ENCODE measurements at places on chromosomes 3 and 15.

DNA sequence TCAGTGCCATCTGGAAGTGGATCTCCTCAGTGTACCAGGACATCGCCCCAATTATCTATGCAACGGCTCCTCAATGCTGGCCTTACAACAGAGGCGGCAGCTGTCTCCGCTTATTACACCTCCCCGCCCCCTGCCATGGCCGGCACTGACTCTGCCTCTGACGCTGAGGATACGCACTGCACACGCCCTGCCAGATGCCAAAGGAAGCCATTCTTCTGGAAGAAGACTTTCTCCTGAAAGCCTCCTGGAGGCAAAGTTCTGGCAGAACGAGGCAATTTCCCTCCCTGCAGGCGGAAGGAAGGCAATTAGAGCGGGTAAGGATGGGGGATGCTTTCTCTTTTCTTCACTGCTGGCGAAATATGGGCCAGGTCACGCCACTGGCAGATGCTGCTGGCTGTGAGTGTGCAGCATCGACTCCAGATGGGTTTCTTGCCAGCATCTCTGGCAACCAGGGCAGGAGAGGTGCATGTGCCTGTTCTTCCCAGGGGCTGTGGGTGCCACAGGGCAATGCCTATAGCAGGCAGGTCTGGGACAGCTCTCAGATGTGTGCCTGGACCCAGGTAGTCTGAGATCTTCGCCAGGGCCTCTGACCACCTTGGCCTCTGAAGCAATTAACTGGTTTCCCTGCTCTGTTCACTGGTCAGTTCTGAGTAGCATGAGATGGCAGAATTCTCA is 62.2 kb upstream of the MRPS22 start:
- no peak for DNase-seq

GRCh38 chr15:28129231-28129848 is 30.2 kb upstream of the OCA2 start:
- DNase-seq, result no peak

GRCh38 chr3:191328962-191329653 is at the start of gene CCDC50:
TSS of gene CCDC50 (plus strand) at chr3:191329394. CDS start at chr3:191329675, 281 bp downstream.
- DNase-seq, result peak; percentile 61

GRCh38 chr3:72452745-72453144 is 395.5 kb downstream of the SHQ1 start:
- DNase-seq, result no peak

- no peak for DNase-seq
Observed at GRCh38 chr15:31217067-31217466, 109.6 kb upstream of the KLF13 start.

DNA sequence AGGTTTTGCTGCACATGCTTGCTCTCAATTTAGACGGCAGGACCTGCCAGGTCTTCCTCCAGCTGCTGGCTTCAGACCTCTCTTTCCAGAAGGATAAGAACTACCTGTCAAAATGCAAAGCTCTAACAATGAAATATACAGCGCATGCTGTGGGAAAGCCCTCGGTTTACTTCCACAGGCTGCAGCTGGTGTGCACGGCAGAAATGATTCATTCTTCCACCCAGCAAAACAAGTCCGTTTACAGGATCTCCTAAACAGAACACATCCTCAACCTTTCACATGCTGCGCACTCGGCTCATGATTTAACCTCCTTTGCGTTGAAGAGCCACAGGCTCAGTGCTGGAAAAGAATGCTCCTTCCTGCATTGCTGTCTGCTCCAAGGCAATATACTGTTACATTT is 92.4 kb upstream of the WNT5A start:
- no peak for DNase-seq

- peak; percentile 36 for DNase-seq
Observed at GRCh38 chr3:136752422-136753325, 496 bp upstream of the STAG1 start.

- DNase-seq, result no peak
Observed at GRCh38 chr3:167854846-167855245, 119.3 kb downstream of the SERPINI1 start.

GRCh38 chr3:4687167-4687566 is 194.0 kb downstream of the ITPR1 start:
- DNase-seq, result no peak

DNA sequence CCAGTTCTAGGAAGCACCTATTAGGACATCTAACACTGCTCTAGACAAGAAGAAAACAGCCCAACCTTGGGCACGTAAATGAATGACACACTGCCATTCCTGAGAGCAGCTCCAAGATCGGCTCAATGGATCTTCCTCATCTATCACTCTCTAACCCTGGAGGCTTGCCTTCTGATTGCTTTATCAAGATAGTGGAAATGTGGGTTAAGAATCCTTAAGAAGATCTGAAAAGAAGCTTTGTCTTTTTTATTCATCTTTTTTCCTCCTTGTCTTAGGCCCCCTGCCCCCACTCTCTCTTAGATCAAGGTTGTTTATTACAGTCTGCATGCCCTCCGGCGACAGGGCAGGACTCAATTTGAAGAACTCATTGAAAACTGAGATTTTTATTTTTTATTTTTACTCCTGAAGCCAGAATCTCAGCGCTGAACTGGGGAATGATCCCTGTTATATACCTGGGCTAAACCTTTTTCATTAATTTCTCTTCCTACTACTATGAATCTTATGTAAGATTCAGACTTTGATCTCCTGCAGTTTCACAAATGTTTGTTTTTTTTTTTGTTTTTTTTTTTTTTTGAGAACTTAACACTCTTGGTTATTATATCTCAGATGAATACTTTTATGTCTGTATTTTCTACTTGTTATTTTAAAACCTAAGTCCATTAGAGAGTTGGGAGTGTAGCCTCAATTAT is 219.5 kb downstream of the SV2B start:
- no peak for DNase-seq

DNA sequence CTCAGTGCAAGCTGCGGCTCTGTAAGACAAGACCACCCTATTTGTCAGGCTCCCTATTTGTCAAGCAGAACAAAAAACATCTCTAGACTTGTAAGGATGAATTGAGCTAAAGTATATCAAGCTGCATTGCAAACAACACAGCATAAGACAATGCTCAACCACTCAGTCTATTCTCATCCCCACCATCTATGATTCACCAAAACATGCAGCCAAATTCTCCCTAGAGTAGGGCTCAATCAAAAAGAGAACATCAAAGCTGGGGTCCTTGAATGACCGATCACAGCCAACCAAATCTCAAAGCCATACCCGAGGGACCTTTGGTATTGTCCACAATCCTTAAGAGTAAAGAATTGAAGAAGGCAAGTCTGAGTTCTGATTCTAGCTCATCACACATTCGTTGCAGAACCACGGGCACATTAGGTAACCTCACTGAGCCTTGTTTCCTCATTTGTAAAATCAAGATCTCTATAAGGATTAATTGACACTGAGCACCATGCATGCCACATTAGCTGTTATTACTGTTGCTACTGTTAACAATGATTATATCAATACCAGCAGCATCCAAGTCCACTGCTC is 31.2 kb downstream of the RFTN1 start:
- no peak for DNase-seq

DNA sequence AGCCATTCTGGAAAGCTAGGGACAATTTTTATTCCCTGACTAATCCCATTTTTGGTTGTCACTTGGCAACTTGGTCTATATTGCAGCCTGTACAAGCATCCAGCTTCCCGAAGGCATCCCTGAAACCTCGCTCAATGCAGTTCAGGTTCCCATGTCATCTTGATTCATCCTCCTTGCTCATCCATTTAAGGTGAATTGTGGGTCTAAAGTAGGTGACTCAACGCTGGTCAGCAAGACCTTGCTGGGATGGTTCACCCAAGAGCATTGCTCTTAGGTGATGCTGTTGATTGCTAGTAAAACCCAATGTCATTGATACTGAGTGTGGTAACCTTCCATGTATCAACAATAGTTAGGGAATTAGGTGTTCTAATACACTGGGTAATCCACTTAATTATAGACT is 13.1 kb upstream of the RAB8B start:
- no peak for DNase-seq

DNA sequence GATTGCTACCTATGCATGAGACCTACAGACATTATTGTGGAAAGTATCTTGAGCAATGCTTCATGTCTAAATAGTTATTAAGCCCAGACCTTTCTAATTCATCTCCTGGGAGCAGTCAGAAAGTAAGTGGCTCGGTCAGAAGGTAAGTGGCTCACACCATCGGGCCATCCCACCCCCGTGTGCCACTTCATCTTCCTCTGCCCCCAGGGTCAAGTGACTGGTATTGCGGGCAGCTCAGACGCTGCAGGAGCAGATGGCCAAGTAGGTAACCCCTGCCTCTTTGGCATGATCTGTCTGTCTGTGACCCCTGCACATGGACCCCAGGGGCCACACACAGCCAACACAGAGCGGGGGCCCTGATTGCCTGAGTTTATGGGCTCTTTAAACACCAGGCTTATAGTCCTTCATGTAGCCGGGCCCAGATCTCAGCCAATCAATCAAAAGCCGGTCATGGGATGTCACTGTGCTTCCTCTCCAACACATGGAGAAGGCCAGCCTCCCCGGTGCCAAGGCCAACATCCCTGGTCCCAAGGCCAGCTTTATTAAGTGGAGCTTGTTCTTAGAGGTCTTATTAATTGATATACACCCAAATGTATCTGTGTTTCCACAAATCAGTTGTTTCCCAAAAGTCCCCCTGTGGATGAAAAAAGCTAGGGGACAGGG is 42.9 kb downstream of the LARP6 start:
- DNase-seq, result no peak

- no peak for DNase-seq
Observed at GRCh38 chr15:27545494-27546255, 553.4 kb downstream of the OCA2 start.

- no peak for DNase-seq
Observed at GRCh38 chr3:186839874-186840641, 2.5 kb upstream of the ADIPOQ start.

DNA sequence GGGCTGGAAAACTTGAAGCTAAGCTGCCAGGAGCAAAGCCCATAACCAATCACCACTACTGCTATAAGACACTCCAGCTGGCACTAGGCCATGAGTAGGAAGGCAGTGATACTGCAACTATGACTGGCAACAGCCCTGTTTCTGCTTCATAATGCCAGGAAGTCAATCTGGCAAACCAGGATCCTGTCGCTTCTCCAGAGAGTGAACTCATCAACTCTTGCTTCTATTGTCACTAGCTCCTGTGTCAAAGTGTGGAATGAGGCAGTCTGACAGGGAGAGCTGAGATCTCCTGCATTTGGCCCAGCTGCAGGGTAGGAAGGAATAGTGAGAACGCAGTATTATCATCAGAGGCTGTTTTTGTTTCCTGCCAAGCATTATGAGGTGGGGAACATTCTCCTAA is 105.3 kb downstream of the CTNNB1 start:
- DNase-seq, result no peak

DNA sequence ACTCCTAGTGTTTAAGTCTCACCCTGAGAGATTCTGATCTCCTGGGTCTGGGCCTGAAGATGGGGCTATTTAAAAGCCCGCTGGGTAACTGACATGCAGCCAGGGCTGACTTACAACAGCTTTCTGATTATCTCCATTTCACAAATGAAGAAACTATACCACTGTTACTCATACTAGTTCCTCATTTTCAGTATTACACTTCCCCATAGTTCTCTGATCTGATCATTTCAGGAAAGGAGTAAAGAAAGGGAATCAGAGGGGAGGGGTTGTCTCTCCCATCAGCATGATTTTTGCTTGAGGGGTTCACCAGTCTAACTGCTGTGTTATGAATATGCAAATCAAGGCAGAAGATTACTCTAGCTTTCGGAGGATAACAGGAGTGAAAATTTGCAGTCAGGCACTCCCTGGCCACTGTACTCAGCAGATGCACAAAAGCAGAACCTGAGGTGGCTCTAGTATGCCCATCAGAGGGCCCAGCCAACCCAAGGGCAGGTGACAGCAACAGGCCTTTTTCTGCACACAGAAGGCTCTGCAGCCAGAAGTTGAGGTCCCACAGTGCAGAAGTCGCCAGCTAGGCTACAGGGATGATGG is 59.4 kb downstream of the DAPK2 start:
- DNase-seq, result no peak

- DNase-seq, result no peak
Observed at GRCh38 chr15:48984021-48984710, 20.4 kb upstream of the SHC4 start.

- DNase-seq, result peak; percentile 90
Observed at GRCh38 chr3:15108082-15108545, 9.2 kb upstream of the RBSN start.

DNA sequence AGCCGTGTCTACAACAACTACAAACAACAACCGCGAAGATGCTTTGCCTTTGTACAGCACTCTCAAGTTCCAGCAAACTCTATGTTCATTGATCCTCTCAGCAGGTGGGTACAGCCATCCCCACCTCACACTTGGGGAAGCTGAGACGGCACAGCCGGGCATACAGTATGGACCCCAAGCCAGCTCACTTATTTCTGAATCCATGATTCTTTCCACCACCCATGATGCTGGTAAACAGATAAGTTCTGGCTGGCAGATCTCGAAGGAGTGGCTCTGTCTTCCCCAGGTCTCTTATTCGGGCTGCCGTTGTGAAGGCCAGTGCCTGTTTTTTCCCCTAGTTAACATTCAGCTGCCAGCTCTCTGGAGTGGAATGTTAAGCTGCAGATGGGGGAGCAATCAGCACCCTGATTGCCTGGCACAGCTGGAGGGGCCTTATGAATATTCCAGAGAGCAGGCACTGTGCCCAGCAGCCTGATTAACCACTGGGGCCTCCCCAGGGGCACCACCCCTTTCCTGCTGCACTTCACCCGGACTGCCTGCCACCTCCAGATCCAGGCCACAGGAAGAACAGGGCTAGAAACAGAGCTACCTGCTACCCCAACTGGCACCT is 73.2 kb downstream of the CORO2B start:
- DNase-seq, result no peak

DNA sequence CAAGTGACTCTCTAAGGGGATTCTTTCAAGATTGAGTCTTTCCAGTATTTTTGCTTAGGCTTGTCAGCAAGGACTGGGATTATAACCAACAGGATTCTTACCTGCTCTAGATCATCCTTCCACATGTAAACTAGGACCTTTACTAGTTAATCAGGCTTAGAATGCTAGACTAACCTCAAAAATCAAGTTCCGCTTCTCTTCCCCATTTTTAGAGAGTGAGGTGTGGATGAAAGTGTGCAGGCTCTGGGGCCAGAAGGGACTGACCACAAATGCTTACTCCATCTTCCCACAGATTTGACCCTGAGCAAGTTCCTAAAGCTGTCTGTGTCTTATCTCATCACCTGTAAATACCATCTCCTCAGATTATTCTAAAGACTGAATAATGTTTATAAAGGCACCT is 89.5 kb upstream of the IL12A start:
- DNase-seq, result no peak
